Stimulated activated CD4-positive, alpha-beta T cell treated with anti-CD3 and anti-CD28 coated beads, Interleukin-12 subunit alpha, Interleukin-12 subunit beta, amount 100 ng/mL, for 48 hours (primary cell): ENCODE measurements at places on chromosomes 4 and X.

DNA sequence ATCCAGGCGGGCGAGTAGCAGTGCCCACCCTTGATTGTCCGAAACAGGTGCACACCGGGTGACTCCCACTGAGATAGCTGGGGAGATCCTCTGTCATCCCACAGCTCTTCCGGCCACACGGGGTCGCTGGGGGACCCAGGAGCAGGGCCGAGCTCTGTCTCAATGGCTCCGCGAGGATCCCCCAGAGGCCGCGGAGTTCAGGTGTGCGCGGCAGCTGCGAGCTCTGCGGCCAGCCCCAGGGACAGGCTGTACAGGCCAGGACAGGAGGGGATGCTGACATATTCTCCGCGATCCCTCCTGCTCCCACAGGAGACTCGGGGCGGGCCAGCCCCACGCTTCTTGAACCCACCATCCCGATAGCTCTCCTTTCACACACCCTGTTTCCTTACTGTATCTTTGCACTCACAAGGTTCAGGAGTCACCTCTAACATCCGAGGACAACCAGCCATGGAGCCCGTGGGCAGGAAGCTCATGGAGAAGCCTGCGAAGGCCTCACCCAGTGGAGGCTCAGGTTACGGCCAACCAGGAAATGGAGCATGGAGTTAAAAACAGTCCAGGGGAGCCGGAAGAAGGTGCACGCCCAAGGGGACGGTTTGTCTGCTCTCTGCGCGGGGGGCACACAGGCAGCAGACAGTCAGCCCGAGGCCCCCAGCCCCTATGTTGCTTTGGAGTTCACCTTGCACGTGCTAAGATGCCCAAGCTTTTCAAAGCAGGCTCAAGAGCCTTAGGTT lies 77.9 kb upstream of the AMELX start:
- no peak for DNase-seq

DNA sequence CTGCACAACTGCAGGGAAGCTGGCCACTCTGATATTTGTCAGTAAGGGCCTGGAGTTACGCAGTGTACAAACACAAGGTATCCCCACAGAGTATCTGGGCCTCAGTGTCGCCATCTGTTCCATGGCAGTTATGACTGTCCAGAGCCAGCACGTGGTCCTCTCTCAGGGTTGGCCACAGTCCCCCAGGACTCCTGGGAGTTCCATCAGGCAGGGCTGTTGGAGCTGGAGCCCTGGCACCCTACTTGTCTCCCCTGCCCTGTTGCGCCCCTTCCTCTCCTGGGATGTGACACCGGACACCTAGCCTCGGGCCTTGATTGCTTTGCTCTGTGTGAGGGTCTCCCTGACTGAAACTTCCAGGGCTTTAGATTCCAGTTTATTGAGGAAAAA lies 8.4 kb downstream of the HTRA3 start:
- no peak for DNase-seq

DNA sequence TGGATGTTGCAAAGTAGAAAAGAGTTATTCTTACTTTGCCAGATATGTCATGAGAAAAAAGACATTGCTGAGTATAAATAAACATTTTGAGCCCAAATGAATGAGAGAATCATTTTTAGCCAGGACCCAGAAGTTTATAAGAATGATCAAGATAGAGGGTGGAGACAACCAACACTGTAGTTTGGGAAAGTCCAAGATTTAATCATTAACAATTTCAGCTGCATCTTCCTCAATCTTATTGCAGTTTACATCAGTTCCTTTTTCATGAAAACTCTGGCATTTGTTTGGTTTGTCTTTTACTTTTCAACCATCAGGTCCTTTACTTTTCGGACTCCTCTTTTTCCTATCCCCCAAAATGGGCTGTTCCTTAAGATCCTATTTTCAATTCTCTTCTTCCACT lies 645.9 kb downstream of the ANKRD50 start:
- DNase-seq: no peak

DNA sequence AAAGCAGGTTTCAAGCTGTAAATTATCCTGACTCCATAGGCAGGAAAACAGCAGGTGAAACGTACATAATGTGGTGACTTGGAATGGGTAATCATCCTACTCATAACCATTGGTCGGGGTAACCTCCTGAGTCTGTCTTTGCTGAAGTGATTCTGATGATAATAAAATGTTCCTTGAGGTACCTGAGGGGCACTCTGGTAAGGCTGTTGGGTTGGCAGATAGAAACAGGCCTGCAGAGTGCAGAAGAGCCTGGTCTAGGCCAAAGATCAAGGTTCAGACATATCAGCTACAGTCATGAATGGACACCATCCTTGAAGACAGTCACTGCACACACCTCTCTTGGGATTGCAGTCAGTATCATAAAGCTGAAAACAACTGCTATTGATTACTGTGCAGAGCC lies 174.7 kb upstream of the RPL34 start:
- DNase-seq: no peak

- peak; percentile 85 for DNase-seq
Measured at GRCh38 chrX:17736856-17737709, at the start of gene SCML1. SCML1 (plus strand) TSS chrX:17737493; CDS start chrX:17744187, 6,694 bp downstream.

- DNase-seq: no peak
Measured at GRCh38 chr4:5463361-5463760, 245.0 kb downstream of the EVC2 start.

GRCh38 chr4:5203309-5203992 lies 152.2 kb downstream of the STK32B start:
- no peak for DNase-seq

GRCh38 chrX:79259073-79259689 lies 108.0 kb downstream of the ITM2A start:
- peak; percentile 60 for DNase-seq

DNA sequence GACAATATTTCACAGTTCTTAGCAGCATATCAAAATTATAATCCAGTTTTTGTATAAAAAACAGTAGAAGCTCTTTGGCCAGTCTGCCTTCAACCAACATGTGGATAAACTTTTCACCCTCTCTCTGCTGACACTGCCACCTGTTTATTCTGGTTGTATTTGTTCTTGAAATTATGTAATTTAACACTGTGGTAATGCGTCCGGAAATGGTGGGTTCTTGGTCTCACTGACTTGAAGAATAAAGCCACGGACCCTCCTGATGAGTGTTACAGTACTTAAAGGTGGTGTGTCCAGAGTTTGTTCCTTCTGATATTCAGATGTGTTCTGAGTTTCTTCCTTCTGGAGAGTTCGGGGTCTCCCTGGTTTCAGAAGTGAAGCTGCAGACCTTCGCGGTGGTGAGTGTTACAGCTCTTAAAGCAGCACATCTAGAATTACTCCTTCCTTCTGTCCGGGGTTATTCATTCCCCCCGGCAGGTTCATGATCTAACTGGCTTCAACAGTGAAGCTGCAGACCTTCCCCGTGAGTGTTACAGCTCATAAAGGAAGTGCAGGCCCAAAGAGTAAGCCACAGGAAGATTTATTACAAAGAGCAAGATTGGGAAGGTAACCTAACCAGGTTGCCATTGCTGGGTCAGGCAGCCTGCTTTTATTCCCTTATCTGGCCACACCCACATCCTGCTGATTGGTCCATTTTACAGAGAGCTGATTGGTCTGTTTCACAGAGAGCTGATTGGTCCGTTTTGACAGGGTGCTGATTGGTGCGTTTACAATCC lies 15.7 kb downstream of the FAM184B start:
- no peak for DNase-seq

DNA sequence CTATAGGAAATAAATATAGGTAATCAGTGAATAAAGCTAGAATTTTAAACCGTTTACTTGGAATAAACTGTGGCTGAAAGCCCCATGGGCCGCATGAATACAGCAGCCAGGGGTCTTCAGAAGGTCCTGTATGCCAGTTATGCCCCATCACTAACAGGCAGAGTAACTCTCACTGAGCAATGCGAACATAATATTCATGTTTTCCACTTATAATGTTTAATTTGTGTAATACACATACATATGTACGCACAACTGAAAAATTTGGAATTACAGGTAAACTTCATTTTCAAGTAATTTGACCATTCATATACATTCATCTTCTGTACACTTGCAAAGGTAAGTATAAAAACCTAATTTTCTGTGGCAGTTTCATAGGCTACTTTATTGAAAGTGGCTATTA lies 526.2 kb upstream of the ATOH1 start:
- DNase-seq: no peak

DNA sequence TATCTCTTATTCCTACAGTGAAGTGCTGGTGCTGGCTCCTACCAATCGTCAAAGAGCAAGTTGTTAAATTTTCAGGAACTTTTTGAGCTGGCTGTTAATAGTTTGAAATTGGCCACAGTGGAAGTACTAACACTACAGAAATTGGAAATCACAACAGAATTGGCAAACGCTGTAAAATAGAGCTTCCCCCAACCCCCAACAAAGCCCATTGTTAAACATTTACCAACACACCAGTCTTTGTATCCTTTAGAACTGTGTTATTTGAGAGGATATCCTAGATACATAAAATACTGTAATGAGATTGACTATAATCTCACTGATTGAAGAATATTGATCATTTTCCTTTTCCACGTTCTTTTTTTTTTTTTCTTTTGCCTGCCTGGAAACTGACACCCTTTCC lies 37.4 kb downstream of the FAM241A start:
- DNase-seq: no peak

GRCh38 chrX:21176921-21177571 lies 197.2 kb upstream of the CNKSR2 start:
- no peak for DNase-seq

DNA sequence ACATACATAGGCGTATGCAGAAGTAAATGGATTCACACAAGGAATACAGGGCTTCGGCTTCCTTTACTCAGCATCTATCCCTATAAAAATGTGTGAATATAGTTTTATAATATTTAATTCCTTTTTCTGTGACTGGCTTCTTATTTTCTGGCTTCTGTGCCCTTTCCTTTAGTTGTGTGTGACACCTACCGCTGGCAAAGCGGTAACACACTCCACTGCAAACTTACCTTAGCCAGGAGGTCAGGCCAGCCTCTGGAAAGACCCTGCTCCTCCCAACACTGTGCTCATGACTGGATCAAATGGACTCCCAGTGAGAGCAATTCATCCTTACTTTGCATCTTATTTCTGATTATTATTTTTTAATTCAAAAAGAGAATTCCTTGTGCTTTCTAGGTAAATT lies 244.2 kb downstream of the ANK2 start:
- DNase-seq: no peak

DNA sequence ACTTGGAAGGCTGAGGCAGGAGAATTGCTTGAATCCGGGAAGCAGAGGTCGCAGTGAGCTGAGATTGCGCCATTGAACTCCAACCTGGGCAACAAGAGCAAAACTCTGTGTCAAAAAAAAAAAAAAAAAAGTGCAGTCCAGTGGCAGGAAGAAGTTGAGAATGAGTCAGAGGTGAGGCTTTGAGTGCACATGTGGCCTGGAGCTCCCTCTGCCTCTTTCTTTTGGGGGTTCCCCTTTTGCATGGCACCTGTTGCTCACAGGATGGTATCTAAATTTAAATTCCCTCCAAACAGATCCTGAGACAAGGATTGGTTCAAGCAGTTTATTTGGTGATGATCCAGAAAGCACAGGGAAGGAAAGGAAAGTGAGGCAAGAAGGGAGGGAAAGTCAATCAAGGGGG lies 151.4 kb upstream of the STX18 start:
- DNase-seq: no peak

GRCh38 chr4:34619531-34620162 lies 1624.7 kb downstream of the ARAP2 start:
- DNase-seq: no peak

DNA sequence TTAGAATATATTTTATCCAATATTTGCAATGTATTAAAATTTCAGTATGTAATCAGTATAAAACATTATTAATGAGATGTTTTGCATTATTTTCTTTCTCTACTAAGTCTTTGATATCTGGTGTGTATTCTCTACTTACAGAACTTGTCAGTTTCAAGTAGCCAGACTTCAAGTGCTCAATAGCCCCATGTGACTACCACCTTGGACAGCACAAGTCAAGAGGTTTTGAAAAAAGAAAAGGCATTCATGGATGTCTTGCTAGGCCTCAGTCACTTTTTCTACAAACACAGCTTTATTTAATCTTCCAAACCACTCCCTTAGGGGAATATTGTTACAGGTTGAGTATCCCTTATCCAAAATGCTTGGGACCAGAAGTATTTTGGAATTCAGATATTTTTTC lies 189.4 kb downstream of the QDPR start:
- no peak for DNase-seq

- no peak for DNase-seq
Measured at GRCh38 chrX:23908219-23909004, 606 bp downstream of the CXorf58 start.

DNA sequence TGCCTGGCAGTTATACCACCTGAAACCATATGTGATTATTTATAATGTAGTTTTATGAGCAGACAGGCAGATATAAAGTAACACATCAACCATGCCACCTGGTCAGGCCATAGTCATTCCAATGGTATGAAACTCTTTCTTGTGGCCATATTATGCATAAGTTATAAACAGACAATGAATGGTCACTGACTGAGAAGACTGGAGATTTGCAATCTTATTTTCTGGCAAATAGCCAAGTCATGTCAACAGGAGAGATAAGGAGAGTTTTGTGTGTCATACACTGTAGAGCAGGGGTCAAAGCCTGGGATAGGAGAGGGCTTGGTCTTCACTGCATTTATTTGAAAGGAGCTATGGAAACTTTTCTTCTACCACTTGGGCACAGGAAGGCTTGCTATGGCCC lies 29.5 kb downstream of the SORBS2 start:
- no peak for DNase-seq
